H1 (cell line): ENCODE measurements at places on chromosomes 3 and 15.

DNA sequence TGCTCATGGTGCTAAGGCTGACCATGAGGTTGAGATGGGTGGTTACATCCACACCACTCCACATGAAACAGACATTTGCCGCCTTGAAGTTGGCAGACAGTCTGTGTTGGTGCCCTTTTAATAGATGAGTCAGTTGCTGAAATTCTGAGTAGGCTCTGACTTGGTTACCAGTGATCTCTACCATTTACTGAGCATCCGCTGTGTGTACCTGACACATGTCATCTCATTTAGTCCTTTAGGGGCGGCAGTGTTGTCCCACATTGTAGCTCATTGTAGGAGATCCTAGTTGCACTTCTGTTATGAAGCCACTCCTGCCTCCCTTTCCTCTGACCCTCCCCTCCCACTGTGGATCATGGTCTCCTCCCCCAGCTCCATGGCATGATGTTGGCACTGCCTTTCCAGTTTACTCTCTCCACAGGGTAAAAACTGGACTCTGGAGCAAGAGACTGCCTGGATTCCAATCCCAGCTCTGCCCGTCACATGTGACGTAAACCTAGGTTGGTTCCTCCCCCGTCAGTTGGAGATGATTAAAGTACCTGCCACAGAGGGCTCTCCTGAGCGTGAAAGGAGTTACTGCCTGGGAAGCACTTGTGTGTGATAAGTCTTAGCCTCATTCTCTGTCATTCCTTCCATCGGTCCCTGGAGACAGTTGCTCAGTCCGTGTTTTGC, 21.6 kb downstream of the SLCO3A1 start:
- DNase-seq = no peak

GRCh38 chr3:51395493-51396213, 4.6 kb downstream of the RBM15B start:
- DNase-seq = no peak

GRCh38 chr3:11238060-11238459, 34.1 kb upstream of the ATG7 start:
- DNase-seq = no peak

DNA sequence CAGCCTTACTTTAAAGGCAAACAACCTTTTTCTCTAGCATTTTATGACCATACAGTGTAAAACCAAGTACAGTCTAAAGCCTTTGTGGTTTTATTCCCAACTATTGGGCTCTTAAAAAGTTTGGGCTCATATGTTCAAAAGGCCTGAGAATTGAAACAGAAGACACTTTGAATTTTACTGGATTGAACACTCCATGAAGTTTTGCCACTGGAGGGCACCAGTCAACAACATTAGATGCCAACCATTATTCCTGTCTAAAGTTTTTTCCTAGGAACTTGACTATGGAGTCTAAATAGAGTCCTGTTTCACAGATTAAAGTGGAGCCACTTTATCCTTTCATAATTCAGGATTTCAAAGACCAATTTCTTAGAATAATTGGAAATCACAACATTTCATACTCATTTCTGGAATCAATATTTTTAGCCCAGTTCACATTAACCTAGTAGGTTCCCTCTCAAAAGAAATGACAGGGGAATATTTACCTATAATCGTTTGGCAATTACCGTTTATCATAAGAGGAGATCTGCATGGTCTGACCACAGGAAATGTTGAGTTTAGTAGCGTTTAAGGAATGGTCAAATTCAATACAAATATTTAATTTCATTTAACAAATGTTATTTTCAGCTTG, 244.1 kb upstream of the PDZRN3 start:
- peak; percentile 53 for DNase-seq

- no peak for DNase-seq
Observed at GRCh38 chr15:48710952-48711495, 65.5 kb upstream of the FBN1 start.

DNA sequence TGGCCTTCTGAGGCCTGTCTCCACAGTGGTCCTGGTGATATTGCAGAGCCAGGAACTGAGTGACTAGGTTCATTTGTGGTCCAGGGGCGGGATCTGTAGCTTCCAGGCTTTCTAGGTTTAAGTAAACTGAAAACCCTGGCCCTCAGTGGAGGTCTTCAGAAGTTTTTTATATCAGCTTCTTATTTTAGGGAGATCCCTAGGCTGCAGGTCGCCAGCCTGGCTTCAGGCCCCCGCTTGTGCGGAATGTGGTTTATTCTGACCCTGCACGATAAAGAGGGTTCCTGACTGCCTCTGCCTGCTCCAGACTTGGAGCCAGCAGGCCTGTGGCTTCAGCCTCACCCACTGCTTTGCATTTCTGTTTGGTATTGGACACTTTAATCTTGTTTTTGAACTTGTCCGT, 133.9 kb upstream of the PLXNA1 start:
- no peak for DNase-seq

DNA sequence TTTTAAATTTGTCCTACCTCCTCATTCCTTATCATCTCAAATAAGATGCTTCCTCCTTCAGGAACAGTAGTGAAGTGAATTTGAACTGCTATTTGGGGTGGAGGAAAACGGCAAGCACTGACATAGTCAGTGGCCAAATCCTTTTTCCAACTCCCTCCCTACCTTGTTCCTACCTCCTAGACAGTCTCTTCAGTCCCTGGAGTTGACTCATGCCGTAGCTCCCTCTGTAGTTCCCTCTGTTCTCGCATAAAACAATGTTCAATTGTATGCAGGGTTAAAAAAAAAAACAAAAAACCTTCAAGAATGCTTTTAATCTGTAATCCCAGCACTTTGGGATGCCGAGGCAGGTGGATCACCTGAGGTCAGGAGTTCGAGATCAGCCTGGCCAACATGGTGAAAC, 1.4 kb downstream of the UBR1 start:
- no peak for DNase-seq

DNA sequence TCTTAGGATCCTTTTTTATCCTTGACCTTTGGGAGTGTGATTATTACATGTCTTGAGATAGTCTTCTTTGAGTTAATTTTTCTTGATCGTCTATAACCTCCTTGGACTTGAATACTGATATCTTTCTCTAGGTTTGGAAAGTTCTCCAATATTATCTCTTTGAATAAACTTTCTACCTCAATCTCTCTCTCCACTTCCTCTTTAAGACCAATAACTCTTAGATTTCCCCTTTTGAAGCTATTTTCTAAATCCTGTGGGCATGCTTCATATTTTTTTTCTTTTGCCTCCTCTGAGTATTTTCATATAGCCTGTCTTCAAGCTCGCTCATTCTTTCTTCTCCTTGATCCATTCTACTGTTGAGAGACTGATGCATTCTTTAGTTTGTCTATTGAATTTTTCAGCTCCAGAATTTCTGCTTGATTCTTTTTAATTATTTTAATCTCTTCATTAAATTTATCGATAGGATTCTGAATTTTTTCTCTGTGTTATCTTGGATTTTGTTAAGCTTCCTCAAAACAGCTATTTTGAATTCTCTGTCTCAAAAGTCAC, 12.1 kb downstream of the USF3 start:
- no peak for DNase-seq

GRCh38 chr15:41133454-41133853, 17.4 kb upstream of the INO80 start:
- no peak for DNase-seq

GRCh38 chr3:50259432-50260026, 9.4 kb upstream of the SEMA3B start:
- DNase-seq = no peak

DNA sequence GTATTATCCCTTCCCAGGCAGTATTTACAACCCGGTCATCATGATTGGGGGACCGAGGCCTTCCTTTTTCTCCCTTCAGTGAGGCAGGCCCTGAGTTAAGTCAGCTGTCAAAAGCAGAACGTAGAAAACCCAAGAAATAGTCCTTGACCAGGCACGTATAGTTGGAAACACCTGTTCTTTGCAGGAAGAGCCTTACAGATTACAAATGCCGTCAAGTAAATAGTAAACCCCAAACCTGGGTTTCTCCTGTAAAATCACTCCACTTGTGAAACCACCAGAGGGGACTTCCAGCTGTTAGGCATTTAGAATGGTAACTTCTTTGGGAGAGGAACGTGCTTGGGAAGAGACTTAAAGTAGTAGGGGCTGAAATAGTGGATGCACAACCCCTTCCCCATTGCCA, 1.0 kb upstream of the BTBD1 start:
- no peak for DNase-seq

- DNase-seq = no peak
Observed at GRCh38 chr3:170759511-170760173, 110.4 kb downstream of the RPL22L1 start.

GRCh38 chr3:122758877-122759560, 34.6 kb downstream of the HSPBAP1 start:
- no peak for DNase-seq

GRCh38 chr3:128430301-128430700, 36.4 kb downstream of the DNAJB8 start:
- no peak for DNase-seq

DNA sequence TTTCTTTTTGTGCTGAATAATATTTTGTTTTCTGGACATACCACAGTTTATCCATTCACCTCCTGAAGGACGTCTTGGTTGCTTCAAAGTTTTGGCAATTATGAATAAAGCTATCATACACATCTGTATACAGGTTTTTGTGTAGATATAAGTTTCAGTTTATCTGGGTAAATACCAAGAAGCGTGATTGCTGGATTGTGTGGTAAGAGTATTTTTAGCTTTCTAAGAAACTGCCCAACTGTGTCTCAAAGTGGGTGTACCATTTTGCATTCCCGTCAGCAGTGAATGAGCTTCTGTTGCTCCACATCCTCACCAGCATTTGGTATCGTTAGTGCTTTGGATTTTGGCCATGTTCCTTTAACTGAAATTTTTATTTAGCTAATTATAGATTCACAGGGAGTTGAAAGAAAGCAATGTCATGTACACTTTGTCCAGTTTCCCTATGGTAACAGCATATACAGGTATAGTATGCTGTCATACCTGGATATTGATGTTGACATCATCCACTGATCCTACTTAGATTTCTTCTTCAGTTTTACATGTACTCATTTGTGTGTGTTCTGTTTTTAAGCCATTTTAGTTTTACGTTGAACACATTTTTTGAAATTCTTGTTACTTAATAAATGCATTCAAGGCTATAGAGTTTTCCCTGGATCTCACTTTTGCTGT, 11.9 kb downstream of the ARID3B start:
- no peak for DNase-seq

GRCh38 chr3:179503152-179503551, 51.9 kb upstream of the GNB4 start:
- DNase-seq = no peak

DNA sequence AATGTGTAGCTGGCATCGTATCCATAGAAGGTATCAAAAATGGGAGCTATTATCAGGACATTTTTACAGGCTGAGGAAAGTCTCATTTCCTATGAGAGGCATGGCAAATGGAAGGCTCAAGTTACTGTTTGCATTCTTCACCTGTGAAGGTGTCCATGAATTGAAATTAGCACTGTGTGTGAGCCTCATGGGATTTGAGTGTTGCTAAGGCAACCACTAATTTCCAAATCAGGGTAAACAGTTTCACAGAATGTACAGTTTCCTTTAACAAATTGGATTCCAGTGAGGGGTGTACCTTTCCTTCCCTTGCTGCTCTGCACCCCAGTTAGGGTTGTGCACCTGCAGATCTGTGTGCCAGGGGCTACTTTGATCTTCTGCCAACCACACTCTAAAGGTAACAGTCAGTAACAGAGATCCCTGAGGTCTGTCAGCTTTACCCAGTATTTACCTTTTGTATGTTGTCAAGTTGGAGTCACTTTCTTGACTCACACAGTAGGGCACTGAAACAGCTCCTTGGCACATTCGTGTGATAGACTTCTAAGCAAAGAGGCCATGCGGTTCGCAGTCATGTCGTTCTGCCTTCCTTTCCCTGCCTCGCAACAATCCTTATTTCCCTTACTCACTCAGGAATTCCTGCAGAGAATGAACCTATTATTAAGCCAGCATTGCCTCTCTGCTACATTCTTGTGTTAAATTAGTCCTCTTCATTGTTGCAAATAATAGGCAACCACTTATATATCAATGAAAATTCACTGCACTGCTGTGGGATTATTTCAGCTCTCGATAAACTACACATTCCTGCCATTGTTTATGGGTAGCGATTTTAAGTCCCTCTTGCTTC, 129.8 kb upstream of the GBE1 start:
- DNase-seq = peak; percentile 10

DNA sequence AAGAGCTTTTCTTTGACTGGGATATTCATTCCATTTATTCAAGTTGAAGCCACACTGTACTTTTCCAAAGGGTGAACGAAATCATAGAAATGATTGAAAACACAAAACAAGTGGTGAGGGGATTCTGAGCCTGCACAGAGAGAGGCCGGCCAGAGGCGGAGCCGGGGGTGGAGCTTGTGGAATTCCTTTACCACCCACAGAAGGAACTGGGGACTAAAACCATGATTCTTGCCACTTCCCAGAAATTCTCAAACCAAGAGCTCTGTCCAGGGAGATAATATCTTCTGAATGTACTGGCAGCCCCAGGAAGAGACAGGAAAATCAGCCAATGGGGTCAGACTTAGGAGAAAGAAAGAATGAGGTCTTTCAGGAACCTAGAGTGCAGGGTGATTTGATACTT, 20.8 kb downstream of the FBN1 start:
- DNase-seq = no peak

DNA sequence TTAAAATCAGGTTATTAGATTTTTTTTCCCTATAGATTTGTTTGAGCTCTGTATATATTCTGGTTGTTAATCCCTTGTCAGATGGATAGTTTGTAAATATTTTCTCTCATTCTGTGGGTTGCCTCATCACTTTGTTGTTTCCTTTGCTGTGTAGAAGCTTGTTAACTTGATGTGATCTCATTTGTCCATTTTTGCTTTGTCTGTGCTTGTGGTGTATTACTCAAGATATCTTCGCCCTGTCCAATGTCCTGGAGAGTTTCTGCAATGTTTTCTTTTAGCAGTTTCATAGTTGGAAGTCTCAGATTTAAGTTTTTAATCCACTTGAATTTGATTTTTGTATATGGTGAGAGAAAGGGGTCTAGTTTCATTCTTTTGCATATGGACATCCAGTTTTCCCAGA, 699.1 kb downstream of the NAALADL2 start:
- no peak for DNase-seq

DNA sequence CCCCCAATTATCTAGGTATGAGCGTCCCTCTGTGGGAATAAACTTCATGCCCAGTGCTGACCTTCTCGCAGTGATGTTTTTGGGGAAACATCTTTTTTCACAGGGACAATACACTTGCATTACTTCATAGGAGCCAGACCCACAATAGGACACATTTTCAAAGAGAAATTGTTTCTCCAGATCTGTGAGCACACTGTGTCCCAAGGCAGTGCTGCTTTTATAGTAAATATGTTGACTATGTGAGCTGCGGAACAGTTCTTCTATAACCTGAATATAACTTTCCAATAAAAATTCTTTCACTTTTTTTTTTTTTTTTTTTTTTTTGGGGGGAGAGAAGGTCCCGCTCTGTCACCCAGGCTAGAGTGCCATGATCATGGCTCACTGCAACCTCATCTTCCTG, 17.4 kb upstream of the THSD4 start:
- peak; percentile 11 for DNase-seq
